ENCODE measurements at places on chromosomes 7 and 10. TPM values are rescaled to one million over a fixed set of nuclear protein-coding genes. Genes with fewer than 3 reads are reported as not detected.

DNA sequence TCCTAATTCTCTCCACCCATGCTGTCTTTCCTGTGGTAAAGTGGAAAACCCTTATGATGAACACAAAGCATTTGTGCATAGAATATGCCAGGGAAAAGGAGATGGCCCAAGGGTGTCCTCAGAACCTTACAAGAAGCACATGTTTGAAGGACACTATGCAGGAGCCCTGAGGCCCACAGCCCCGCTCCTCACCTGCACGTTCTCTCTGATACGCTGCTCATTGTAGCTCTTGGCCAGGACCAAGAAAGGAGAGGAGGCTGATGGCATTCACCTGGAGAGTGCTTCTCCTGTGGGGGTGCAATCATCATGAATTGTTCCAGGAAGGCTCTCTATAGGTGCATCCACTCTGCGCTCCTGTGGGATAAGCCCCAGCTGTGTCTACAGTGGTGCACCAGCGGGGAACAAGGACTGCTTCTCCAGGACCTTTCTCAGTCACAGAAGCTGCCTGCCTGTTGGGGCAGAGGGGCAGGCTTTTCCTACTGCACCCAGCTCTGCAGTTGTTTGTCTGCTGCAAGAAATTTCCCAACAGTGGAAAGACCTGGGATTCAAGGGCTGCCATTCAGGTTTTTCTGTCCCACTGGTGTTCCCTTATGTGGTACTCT, 19.9 kb downstream of the AKR1C2 start:
- no peaks in the 10 kb centered on the region for H3K36me3 ChIP-seq
- peaks cover 15% of the 10 kb centered on the region for H3K4me1 ChIP-seq
- peak overlapping the region; percentile 75 for H3K27ac ChIP-seq
- H3K27me3 ChIP-seq: no peaks in the 10 kb centered on the region
- DNase-seq: no peak

GRCh38 chr7:70545214-70545613, 586.7 kb upstream of the GALNT17 start:
- DNase-seq: no peak
- no peak overlapping the region for H3K27ac ChIP-seq
- no peaks in the 10 kb centered on the region for H3K4me1 ChIP-seq
- H3K36me3 ChIP-seq: no peaks in the 10 kb centered on the region
- H3K27me3 ChIP-seq: no peaks in the 10 kb centered on the region

- H3K36me3 ChIP-seq: no peaks in the 10 kb centered on the region
- H3K4me1 ChIP-seq: no peaks in the 10 kb centered on the region
- no peaks in the 10 kb centered on the region for H3K27me3 ChIP-seq
- no peak overlapping the region for H3K4me3 ChIP-seq
- no peak overlapping the region for H3K27ac ChIP-seq
- DNase-seq: no peak
Observed at GRCh38 chr10:80674809-80675208, 137.1 kb downstream of the SH2D4B start.

DNA sequence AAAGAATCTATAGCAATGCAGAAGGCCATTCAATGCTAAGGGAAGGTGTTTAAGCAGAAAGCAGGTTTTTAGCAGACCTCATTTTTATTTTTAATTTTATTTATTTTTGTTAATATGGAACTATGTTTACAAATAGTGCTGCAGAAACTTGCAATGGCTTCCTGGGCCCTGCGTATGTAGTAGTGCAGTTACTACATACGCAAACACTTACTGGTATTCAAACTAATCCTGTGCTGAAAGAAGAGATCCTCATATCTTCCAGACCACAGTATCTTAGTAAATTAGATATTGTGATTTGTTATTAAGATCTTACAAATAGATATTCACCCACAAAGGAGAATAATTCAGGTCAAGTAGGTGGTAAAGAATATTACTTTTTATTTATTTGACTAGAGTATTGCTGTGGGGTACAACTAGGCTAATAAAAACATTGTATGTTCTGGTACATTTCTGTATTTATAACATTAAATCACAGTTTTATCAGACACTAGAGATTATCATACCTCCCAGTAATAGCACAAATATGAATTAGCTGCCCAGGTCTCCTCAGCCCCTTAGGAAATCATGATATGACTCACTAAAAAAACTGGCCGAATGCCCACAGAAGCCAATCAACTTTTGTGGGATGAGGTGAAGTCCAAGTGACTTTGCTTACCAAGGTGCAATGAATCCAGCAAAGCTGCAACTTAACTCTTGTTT, 57.6 kb downstream of the RNLS start:
- H3K27me3 ChIP-seq: no peaks in the 10 kb centered on the region
- H3K4me1 ChIP-seq: no peaks in the 10 kb centered on the region
- H3K27ac ChIP-seq: no peak overlapping the region
- no peak overlapping the region for H3K4me3 ChIP-seq

- H3K4me3 ChIP-seq: no peak overlapping the region
- H3K27me3 ChIP-seq: no peaks in the 10 kb centered on the region
- no peak overlapping the region for H3K27ac ChIP-seq
- DNase-seq: no peak
- H3K4me1 ChIP-seq: no peaks in the 10 kb centered on the region
Observed at GRCh38 chr10:120684226-120684625, 166.9 kb upstream of the WDR11 start.

DNA sequence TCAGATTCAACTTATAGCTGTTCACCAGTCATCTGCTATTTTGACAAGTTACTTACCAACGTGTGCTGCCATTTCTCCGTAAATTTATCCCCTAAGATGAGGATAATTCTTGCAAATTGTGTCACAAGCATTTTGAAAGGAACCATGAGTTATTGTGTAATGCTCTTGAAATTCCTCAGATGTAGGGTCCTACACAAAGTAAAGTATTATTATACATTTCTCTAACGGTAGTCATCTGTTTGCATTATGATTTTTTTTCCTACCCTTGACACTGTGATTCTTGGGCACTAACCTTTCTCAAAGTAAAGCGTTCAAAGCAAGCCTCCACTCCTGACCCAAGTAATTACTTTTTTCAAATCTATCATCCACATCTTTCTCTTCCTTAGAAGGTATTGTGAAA, 8.1 kb downstream of the HERC4 start:
- no peak overlapping the region for H3K27ac ChIP-seq
- no peak overlapping the region for H3K4me3 ChIP-seq
- H3K4me1 ChIP-seq: peaks cover 10% of the 10 kb centered on the region
- no peak for DNase-seq

DNA sequence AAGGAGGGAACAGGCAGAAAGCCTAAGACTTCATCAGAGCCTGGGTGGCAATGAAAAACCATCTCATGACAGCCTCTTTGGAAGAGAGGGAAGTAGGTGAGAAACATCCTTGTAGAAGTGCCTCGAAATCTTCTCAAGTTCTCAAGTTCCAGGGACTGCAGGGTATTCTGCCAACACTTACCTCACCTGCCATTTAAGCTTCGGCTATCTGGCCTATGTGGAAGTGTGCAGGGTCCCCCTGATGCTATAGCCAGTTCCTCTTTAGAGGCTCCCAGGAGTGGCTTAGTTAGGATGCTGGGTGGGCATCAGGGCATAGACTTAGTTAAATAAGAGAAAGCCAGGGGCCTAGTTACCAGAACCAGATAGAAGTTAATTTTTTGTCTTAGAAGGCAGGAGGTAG, 27.0 kb downstream of the ABCC2 start:
- no peak overlapping the region for H3K4me3 ChIP-seq
- H3K36me3 ChIP-seq: no peaks in the 10 kb centered on the region
- no peaks in the 10 kb centered on the region for H3K4me1 ChIP-seq
- DNase-seq: no peak
- H3K27ac ChIP-seq: no peak overlapping the region
- no peaks in the 10 kb centered on the region for H3K27me3 ChIP-seq

GRCh38 chr10:34880817-34881216, 65.7 kb upstream of the PARD3 start:
- H3K36me3 ChIP-seq: no peaks in the 10 kb centered on the region
- H3K4me3 ChIP-seq: no peak overlapping the region
- no peak overlapping the region for H3K27ac ChIP-seq

- H3K4me3 ChIP-seq: no peak overlapping the region
- no peak for DNase-seq
- H3K4me1 ChIP-seq: peaks cover 11% of the 10 kb centered on the region
Observed at GRCh38 chr10:34732926-34733325, 82.2 kb downstream of the PARD3 start.

DNA sequence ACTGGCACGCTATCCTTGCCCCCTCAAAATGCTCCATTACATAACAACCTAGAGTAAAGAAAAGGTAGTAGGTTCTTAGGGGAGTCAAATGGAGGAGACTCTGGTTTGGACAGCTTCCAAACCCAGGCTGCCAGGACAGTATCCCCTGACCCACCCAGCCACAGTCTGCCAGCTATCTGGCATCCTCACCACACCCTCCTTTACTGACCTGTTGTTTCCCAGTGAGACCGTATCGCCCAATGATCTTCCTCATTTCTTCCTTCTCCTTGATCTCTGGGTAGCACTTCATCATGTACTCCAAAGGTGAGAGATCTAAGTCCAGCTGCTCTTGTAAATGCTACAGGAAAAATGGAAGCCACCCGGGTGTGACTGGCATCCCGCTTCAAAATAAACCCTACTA, 5.1 kb upstream of the H2BK1 start:
- no peaks in the 10 kb centered on the region for H3K27me3 ChIP-seq
- DNase-seq: no peak
- H3K27ac ChIP-seq: no peak overlapping the region
- H3K4me1 ChIP-seq: no peaks in the 10 kb centered on the region
- no peak overlapping the region for H3K4me3 ChIP-seq

- H3K36me3 ChIP-seq: no peaks in the 10 kb centered on the region
- no peak overlapping the region for H3K4me3 ChIP-seq
- DNase-seq: no peak
- H3K4me1 ChIP-seq: peaks cover 5% of the 10 kb centered on the region
- no peaks in the 10 kb centered on the region for H3K27me3 ChIP-seq
- H3K27ac ChIP-seq: no peak overlapping the region
Observed at GRCh38 chr10:536935-537334, 152.5 kb downstream of the DIP2C start.

GRCh38 chr7:79471283-79471682, 17.8 kb upstream of the MAGI2 start:
- no peaks in the 10 kb centered on the region for H3K27me3 ChIP-seq
- H3K36me3 ChIP-seq: no peaks in the 10 kb centered on the region
- H3K27ac ChIP-seq: no peak overlapping the region
- no peaks in the 10 kb centered on the region for H3K4me1 ChIP-seq
- DNase-seq: no peak

- no peaks in the 10 kb centered on the region for H3K27me3 ChIP-seq
- H3K4me1 ChIP-seq: no peaks in the 10 kb centered on the region
- no peak overlapping the region for H3K27ac ChIP-seq
- DNase-seq: no peak
- no peaks in the 10 kb centered on the region for H3K36me3 ChIP-seq
Observed at GRCh38 chr7:16129431-16130110, 291.8 kb downstream of the CRPPA start.

- peaks cover 35% of the 10 kb centered on the region for H3K4me1 ChIP-seq
- H3K36me3 ChIP-seq: peaks cover 13% of the 10 kb centered on the region
- no peak for DNase-seq
- no peak overlapping the region for H3K4me3 ChIP-seq
- no peaks in the 10 kb centered on the region for H3K27me3 ChIP-seq
Observed at GRCh38 chr10:72010234-72010973, 46.2 kb downstream of the CHST3 start.

GRCh38 chr10:3006093-3006492, 61.3 kb upstream of the PFKP start:
- H3K36me3 ChIP-seq: no peaks in the 10 kb centered on the region
- H3K27me3 ChIP-seq: no peaks in the 10 kb centered on the region
- H3K4me1 ChIP-seq: no peaks in the 10 kb centered on the region
- no peak overlapping the region for H3K4me3 ChIP-seq

DNA sequence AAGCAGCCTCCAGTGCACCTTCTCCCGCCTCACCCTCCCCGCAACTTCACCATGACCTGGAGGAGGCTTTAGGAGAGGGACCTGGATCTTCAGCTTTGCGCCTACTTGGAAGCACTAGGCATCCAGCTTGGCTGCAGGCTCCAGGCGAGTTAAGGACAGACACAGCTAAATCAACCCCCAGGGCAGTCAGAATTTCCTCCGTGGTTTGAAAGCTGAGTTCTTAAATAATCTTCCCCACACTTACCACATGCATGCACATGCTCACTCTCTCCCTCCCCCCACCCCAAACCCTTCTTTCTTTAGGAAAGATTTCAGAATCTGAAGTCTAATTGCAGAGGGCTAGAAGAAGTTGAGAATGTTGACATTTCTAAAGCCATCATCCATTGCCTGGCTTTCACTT, 36.7 kb upstream of the LRRC4 start:
- no peaks in the 10 kb centered on the region for H3K4me1 ChIP-seq
- no peak overlapping the region for H3K27ac ChIP-seq
- H3K36me3 ChIP-seq: no peaks in the 10 kb centered on the region
- DNase-seq: no peak

DNA sequence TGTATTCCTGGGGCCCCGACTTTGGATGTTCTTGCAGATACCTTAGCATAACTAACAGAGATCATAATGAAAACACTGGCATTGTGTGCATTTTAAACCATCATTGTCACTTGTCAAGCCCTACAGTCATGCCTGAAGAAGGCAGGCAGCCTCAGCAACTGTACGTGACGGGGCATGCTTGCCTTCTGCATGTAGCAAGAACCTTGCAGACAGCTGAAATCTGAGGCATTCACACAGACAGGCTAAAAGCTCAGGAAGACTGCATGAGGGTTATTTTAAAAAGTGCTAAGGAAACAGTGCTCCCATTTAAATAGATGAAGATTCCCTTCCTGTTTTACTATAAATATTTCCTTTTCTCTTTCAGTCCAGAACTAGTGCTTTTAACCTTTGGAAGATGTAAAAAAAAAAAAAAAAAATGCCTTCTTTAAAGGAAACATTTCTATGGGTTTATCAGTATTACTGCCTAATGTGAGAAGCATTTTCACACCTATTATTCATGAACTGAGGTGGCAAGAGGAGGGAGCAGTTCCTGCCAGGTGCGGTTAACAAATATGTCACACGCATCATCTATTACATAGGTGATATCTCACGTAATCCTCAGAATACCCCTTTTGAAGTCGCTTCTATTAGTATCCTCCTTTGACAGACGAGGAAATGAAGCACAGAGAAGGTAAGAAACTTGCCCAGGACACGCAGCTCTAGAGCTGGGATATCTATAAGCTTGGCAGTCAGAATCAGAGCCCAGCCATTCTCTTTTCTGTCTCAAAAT, 88.1 kb downstream of the PRKCQ start:
- peaks cover 11% of the 10 kb centered on the region for H3K36me3 ChIP-seq
- H3K27ac ChIP-seq: no peak overlapping the region
- DNase-seq: no peak
- no peaks in the 10 kb centered on the region for H3K27me3 ChIP-seq
- H3K4me1 ChIP-seq: no peaks in the 10 kb centered on the region

GRCh38 chr7:104973227-104973626, 40.8 kb upstream of the KMT2E start:
- H3K27me3 ChIP-seq: no peaks in the 10 kb centered on the region
- no peak for DNase-seq
- peaks cover 8% of the 10 kb centered on the region for H3K4me1 ChIP-seq
- no peaks in the 10 kb centered on the region for H3K36me3 ChIP-seq

- no peaks in the 10 kb centered on the region for H3K27me3 ChIP-seq
- no peaks in the 10 kb centered on the region for H3K36me3 ChIP-seq
- no peak for DNase-seq
- no peaks in the 10 kb centered on the region for H3K4me1 ChIP-seq
Observed at GRCh38 chr10:93797825-93798224, 40.1 kb downstream of the LGI1 start.

The MLXIPL gene
- total RNA-seq: 7.7 TPM

The SLC25A28 gene
- total RNA-seq: 10.1 TPM

The GSTO2 gene
- 14.3 TPM for total RNA-seq

The CCDC126 gene
- 26.8 TPM for total RNA-seq

The MBL2 gene
- total RNA-seq: not detected

The POMZP3 gene
- total RNA-seq: 4.8 TPM

The SLC16A12 gene
- total RNA-seq: 25.4 TPM

The C10orf53 gene
- total RNA-seq: not detected

The KCNH2 gene
- 0.81 TPM for total RNA-seq

The PDE6C gene
- total RNA-seq: not detected

The PLXNA4 gene
- 1.3 TPM for total RNA-seq
